Activated CD4-positive, alpha-beta T cell treated with anti-CD3 and anti-CD28 coated beads for 24 hours (primary cell): ENCODE measurements at places on chromosomes 3 and 15.

DNA sequence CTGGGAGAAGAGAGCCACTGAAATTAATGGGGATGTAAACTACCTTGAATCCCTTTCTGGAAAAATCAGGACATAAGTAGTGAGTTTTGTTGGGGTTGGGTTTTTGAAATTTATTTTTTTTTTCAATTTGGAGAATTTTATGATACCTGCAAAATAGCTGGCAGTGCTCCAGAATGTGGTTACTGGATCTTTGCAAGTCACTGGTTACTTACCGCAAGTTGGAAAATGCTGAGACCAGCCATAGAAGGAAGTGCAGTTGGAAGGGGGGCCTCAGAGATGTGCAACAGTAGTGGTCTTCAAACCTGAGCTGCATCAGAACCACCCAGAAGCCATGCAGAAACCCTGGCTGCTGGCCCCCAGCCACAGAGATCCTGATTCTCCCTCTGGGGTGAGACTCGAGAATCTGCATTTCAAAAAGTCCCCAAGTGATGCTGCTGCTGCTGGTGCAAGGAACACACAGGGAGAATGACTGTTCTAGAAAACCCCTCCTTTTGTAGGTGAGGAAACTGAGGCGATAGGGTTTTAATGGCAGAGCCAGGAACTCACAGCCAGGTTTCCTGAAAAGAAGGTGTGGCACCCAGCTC lies 39.7 kb downstream of the SEMA5B start:
- no peak for DNase-seq

GRCh38 chr15:34085746-34086145 lies 15.9 kb downstream of the EMC7 start:
- no peak for DNase-seq

GRCh38 chr15:35071106-35071505 lies 14.0 kb downstream of the NANOGP8 start:
- DNase-seq, result no peak

DNA sequence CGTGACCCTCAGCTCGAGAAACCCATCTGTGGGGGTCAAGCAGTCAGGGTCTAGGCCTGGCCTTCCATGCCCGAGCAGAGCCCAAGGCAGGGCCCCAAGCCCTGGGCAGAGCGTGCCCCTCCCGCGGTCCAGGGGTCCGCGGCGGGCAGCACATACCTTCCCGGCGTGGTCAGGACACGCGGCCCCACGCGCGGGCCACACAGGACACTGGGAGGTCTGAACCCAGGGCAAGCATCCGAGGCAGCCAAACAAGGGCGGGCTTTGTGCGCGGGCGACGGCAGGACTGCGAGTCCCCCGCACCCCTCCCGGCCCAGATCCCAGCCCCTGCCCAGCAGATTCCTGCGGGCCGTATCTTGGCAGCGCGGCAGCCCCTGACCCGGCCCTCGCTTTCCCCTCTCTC lies 61.6 kb upstream of the ACAN start:
- no peak for DNase-seq

DNA sequence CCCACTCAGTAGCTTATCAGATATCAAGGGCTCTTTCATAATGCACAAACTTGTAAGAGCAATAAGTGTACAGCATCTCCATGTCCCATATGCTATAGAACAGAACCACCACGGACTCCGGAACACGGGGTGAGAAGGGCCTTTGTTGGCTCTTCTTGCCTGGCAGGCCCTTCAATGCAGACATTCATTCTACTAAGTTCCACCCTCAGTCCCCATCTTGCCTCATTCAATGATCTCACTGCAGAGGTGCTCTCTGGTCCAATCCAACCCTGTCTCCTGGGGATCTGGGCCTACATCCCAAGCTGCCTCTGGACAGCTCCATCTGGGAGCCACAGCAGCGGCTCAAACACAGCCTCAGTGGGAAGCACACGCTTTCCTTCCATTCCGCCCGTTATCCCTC lies 16.8 kb downstream of the HACD2 start:
- no peak for DNase-seq
